ENCODE measurements at places on chromosomes 13 and 19.

DNA sequence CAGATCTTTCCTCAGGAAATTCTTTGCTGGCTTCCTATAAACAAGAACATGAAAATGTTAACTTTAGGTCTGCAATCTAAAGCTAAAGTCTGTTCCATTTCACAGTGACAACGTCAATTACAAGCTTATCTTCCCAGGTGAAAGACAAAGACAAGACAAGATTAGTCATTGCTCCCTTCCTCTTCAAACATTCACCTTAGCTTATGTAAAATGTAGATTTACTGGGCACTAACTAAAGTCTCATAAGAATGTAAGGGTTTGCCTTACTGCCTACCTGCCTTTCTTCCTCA is 17.2 kb downstream of the TNFSF14 start:
- no peak for DNase-seq

DNA sequence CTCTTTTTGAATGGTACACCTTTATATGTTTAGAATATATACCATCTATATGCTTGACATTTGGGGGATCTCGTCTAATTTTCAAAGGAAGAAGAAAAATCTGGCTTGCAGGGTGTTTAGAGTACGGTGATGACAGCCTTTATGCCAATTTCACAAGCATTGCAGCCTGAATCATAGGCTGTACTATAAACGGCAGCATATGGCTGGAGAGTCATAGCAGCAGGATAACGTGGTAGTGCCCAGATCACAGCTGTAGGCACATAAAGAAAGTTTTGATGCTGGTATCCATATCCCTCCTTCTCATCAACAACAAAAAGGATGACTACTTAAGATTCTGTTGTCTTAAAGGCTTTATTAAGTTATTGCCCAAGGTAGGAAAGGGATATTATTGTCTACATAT is 253.0 kb downstream of the PCDH9 start:
- no peak for DNase-seq

- no peak for DNase-seq
These were observed 13.6 kb downstream of the CCNA1 start for GRCh38 chr13:36445891-36446351.

DNA sequence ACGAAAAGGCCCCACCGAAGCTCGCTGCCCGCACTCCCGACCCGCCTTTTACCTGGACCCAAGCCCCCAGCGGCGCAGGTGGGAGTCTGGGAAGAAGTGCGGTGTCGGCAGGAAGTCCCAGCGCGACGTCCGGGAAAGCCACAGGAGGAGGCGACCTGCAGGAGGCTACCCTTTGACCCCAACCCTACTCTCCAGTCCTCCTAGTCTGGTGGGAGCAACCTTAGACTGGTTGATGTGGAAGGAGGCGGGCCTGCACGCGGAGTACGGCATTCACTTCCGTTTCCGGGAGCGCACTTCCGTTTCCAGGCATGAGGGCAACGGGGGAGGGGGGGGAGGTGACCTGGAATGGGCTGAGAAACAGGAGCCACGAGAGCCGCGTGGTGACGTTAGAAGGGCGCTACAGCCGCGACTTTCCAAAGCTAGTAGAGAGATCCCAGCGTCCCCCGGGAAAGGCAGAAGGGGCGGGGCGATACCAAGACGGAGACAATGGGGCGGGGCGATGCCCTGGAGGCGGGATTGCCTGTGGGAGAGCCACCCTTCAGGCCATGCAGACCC is 28.5 kb downstream of the ZNF266 start:
- peak; percentile 78 for DNase-seq

Measured in RWPE1 (cell line).